ENCODE measurements at places on chromosomes 7 and 10. TPM values are rescaled to one million over a fixed set of nuclear protein-coding genes. Genes with fewer than 3 reads are reported as not detected.

DNA sequence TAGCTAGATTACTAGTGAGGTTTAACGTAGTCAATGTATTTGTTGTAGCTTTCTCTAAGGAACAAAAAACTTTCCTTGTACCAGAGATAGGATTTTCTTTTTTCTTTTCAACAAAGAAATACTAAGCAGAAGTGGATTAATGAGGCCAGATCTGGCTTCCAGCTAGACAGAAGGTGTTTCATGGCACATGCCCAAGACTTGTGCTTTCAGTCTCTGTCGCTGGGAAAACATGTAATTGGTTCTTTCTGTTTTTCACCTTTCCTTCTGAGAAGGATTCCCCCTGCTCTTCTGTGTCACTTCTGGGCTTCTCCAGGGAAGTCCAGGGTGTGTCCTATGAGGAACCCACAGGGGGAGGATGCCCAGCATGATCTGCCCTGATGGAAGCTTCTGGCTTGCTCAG, 492.2 kb downstream of the CCSER2 start:
- H3K4me3 ChIP-seq, result no peak overlapping the region
- no peaks in the 10 kb centered on the region for H3K4me1 ChIP-seq
- no peaks in the 10 kb centered on the region for H3K27me3 ChIP-seq
- H3K36me3 ChIP-seq, result no peaks in the 10 kb centered on the region
- no peak overlapping the region for H3K27ac ChIP-seq
- DNase-seq, result no peak

- no peaks in the 10 kb centered on the region for H3K4me1 ChIP-seq
- H3K27me3 ChIP-seq, result no peaks in the 10 kb centered on the region
- H3K36me3 ChIP-seq, result no peaks in the 10 kb centered on the region
- no peak overlapping the region for H3K27ac ChIP-seq
- DNase-seq, result no peak
Measured at GRCh38 chr10:51783941-51784340, 84.5 kb upstream of the CSTF2T start.

DNA sequence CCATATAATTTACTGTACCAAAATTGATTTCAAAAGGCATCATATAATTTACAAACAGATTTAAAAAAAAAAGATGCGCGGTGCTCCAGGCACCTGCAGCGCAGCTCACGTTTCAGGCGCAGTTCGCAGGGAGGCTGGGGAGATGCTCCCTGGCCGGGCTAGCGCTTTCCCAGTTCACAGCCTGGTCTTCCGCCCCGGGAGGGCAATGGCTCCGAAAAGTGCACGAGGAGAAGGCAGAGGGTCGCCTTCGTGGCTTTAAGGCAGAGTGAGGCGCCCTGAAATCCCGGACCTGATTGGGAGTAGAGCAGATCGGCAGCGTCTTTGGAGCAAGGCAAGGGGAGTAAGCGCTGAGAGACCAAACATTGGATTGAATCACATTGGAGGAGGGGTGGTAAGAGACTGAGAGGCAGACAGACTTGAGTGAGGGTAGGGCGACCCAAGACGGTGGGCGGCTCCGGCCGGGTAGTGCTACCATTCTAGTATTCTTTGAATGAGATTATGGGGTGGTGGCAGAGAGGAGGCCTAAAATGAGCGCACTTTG, 1.5 kb downstream of the NEUROG3 start:
- DNase-seq, result no peak
- H3K4me3 ChIP-seq, result no peak overlapping the region
- no peak overlapping the region for H3K27ac ChIP-seq
- H3K4me1 ChIP-seq, result no peaks in the 10 kb centered on the region

- H3K27ac ChIP-seq, result peak overlapping the region; percentile 84
- H3K36me3 ChIP-seq, result no peaks in the 10 kb centered on the region
- DNase-seq, result peak; percentile 89
- no peaks in the 10 kb centered on the region for H3K4me1 ChIP-seq
- peak overlapping the region; percentile 83 for H3K4me3 ChIP-seq
Measured at GRCh38 chr7:36155811-36156361, 2.8 kb downstream of the EEPD1 start.

GRCh38 chr10:99945263-99945662, 64.5 kb downstream of the DNMBP start:
- peak overlapping the region; percentile 39 for H3K27ac ChIP-seq
- H3K4me1 ChIP-seq, result no peaks in the 10 kb centered on the region
- no peaks in the 10 kb centered on the region for H3K27me3 ChIP-seq
- H3K4me3 ChIP-seq, result no peak overlapping the region
- DNase-seq, result no peak

DNA sequence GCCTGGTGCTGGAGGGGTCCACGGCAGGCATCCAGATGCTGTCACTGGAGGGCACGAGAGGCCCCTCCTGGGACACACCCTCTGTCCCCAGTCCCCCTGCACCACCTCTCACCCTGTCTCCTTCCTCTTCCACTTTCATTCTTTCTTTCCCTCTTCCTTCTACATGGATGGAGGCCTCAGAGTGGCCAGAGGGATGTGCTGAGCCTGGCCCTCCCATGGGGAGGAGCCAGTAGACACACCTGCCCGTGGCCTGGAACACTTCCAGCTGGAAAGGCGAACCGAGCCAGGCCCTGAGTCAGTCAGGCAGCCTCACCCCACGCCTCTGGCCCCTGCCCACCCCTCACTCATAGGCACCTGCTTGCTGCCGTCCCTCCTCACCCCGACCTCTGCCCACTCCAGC, 55.9 kb upstream of the MXI1 start:
- peak; percentile 71 for DNase-seq
- H3K36me3 ChIP-seq, result no peaks in the 10 kb centered on the region
- no peak overlapping the region for H3K27ac ChIP-seq
- H3K4me1 ChIP-seq, result no peaks in the 10 kb centered on the region
- H3K4me3 ChIP-seq, result no peak overlapping the region
- no peaks in the 10 kb centered on the region for H3K27me3 ChIP-seq

GRCh38 chr7:129341816-129342806, 92.1 kb upstream of the STRIP2 start:
- H3K27me3 ChIP-seq, result no peaks in the 10 kb centered on the region
- H3K4me1 ChIP-seq, result no peaks in the 10 kb centered on the region
- H3K4me3 ChIP-seq, result no peak overlapping the region
- no peak for DNase-seq
- no peaks in the 10 kb centered on the region for H3K36me3 ChIP-seq
- no peak overlapping the region for H3K27ac ChIP-seq

- H3K4me1 ChIP-seq, result no peaks in the 10 kb centered on the region
- H3K36me3 ChIP-seq, result no peaks in the 10 kb centered on the region
- no peak for DNase-seq
- H3K4me3 ChIP-seq, result no peak overlapping the region
- H3K27me3 ChIP-seq, result no peaks in the 10 kb centered on the region
Measured at GRCh38 chr10:90031776-90032175, 330.4 kb downstream of the KIF20B start.

The KCNH2 gene
- 0.24 TPM for total RNA-seq

The CD36 gene
- total RNA-seq, result 43.7 TPM

The CRHR2 gene
- total RNA-seq, result not detected

The BAIAP2L1 gene
- total RNA-seq, result 9.1 TPM
